ENCODE measurements at places on chromosomes 4 and X.
A peak's percentile ranks its signal among the peaks of the same experiment; 100 is the strongest.

DNA sequence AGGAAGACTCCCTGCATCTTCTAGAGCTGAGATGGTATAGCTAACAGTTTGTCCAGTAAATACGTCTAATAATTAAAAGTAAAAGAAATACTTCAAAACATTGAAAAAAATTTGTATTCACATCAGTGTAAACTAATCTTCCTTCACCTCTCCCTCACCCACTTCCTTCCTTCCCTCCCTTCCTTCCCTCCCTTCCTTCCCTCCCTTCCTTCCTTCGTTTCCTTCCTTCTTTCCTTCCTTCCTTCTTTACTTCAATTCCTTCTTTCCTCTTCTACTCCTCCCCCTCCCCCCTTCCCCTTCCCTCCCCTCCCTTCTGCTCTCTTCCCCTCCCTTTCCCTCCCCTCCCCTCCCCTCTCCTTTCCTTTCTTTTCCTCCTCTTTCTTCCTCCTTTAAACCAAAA is 103.7 kb downstream of the POU4F2 start:
- DNase-seq = no peak

GRCh38 chrX:19513383-19513782 is 1.9 kb downstream of the MAP3K15 start:
- no peak for DNase-seq

GRCh38 chr4:945274-946102 is 13.2 kb downstream of the TMEM175 start:
- peak; percentile 0 for DNase-seq

DNA sequence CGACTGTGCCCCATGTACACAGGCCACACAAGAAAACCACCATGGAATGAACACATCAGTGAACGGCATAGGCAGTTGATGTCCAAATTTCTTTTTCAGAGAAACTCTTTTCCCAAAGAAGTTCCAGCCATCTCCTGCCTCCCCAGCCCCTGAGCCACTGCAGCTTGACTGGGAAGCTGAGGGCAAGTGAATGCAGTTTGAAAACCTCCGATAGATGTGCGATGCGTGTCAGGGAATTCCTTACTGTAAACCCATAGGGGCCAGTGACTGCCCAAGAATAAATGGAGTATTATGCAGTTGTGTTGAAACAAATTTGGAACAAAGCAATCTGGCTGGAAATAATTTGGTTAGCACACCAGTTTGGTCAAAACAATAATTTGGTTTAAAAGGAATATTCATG is 72.1 kb downstream of the ENPP6 start:
- no peak for DNase-seq

DNA sequence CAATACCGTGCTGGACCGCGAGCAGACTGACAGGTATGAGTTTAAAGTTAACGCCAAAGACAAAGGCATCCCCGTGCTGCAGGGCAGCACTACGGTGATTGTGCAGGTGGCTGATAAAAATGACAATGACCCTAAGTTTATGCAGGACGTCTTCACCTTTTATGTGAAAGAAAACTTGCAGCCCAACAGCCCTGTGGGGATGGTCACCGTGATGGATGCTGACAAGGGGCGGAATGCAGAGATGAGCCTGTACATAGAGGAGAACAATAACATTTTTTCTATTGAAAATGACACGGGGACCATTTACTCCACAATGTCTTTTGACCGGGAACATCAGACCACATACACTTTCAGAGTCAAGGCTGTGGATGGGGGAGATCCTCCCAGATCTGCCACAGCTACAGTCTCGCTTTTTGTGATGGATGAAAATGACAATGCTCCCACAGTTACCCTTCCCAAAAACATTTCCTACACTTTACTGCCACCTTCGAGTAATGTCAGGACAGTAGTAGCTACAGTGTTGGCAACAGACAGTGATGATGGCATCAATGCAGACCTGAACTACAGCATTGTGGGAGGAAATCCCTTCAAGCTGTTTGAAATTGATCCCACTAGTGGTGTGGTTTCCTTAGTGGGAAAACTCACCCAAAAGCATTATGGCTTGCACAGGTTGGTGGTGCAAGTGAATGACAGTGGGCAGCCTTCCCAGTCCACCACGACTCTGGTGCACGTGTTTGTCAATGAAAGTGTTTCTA is 3.2 kb downstream of the PCDH7 start:
- no peak for DNase-seq

GRCh38 chr4:845836-846251 is 19.9 kb upstream of the CPLX1 start:
- DNase-seq = no peak
